ENCODE measurements at places on chromosomes 7 and 10.

DNA sequence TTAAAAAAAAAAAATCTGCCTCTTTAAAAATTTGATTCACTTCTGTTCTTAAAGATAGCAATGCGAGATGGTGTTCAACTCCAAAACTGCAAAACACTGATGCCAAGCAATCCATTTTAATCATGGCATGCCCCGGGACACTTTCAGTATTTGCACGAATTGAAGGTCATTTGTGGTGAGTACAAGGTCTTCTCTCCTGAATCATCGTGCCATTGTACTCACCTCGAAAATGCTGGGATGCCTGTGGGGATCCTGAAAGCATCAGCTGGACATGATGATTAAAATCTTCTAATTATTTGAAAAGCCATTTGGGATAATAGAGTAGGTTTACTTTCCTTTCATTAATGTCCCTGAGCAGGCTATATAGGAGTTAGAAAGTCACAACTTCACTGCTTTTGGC is 125.1 kb upstream of the NRP1 start:
- DNase-seq, result no peak

GRCh38 chr7:156100086-156100485 is 287.8 kb upstream of the SHH start:
- no peak for DNase-seq

GRCh38 chr10:86872757-86873156 is 84.7 kb downstream of the MMRN2 start:
- DNase-seq, result no peak

- no peak for DNase-seq
These were observed 551 bp downstream of the WASL start for GRCh38 chr7:123748171-123748733.

DNA sequence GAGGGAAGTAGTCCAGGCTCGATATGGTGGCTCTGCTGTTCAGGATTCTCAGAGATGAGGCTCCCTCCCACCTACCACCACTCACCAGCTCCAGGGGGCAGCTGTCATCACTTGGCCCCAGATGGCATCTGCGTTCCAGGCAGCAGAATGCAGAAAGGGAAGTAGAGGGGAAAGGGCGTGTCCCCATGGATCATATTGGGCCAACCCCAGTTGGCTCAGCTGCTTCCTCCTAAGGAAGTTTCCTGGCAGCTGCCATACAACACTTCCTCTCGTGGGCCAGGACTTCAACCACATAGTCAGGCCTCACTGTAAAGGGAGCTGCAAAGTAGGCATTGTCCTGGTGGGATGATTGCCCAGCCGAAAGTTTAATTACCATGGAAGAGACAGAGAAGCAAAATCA is 1.6 kb upstream of the TEX36 start:
- no peak for DNase-seq

GRCh38 chr10:89171263-89171872 is 35.7 kb downstream of the CH25H start:
- no peak for DNase-seq

GRCh38 chr7:152899004-152899403 is 139.5 kb downstream of the ACTR3B start:
- DNase-seq, result no peak

GRCh38 chr7:76377186-76377918 is 18.6 kb upstream of the YWHAG start:
- no peak for DNase-seq

GRCh38 chr7:95686109-95686508 is 86.2 kb upstream of the DYNC1I1 start:
- DNase-seq, result peak; percentile 46

GRCh38 chr10:84665883-84666463 is 337.6 kb downstream of the CCSER2 start:
- no peak for DNase-seq

DNA sequence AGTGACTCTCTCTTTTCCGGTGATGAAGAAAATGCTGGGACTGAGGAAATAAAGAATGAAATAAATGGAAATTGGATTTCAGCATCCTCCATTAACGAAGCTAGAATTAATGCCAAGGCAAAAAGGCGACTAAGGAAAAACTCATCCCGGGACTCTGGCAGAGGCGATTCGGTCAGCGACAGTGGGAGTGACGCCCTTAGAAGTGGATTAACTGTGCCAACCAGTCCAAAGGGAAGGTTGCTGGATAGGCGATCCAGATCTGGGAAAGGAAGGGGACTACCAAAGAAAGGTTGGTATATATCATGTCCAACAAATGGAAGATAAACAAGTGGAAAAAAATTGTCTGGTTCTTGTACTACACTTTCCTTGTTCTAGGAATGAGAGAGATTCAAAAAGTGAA is 9.5 kb downstream of the PDCD4 start:
- DNase-seq, result no peak

DNA sequence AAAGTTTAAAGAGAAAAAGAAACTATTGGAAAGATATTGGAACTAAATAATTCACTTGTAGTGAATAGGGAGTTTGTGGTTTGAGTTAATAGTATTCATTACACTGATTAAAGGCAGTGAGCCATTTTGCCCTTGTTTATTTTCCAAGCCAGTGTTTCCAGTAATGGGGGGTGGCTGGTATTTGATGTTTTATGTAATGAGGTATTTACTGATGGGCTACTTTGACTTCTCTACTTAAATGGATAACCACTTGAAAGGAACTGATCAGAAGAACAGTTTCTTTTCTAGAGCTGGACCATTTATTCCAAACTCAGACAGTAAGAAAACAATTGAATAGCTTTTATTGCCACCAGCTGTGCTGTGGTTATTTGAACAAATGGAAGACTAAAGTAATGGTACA is 227.0 kb upstream of the HDAC9 start:
- no peak for DNase-seq

- DNase-seq, result no peak
These were observed 7.6 kb upstream of the FAM180A start for GRCh38 chr7:135756191-135756590.

DNA sequence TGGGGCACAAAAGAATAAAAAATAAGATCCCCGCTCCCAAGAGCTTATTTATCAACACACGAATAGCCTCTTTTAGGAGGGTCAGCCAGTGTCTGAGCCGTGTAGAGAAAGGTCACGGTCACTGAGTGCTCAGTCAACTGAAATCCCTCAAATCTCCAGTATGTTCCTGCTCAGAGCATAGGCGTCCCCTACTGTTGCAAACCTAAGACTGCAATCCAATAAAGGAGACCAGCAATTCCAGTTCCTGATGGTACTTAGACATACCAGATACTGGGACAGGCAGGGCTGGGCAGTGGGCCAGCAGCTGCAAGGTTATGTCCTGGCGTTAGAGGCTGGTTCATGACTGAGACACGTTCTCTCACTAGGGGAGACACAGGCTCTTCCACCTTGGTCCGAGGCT is 93.6 kb downstream of the CACNB2 start:
- no peak for DNase-seq

DNA sequence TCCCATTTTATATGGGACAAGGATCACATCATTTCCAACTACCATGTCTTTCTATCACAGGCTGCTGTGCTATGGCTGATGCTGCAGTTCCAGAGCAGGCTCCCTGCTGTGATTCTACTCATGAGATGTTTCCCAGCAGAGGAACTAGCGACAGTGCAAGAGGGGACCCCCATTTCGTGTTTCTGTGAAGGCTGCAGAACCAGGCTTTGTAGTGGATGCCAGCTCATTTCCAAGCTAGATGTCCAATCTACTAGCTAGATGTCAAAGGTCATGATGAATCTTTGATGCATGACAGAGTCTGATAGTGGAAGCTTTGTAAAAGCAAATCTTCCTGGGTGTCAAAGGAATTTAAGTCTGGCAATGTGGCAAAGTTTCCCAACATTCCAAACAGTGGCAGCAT is 21.2 kb upstream of the MYO3A start:
- no peak for DNase-seq

- no peak for DNase-seq
These were observed 19.7 kb upstream of the DDC start for GRCh38 chr7:50584793-50585408.

DNA sequence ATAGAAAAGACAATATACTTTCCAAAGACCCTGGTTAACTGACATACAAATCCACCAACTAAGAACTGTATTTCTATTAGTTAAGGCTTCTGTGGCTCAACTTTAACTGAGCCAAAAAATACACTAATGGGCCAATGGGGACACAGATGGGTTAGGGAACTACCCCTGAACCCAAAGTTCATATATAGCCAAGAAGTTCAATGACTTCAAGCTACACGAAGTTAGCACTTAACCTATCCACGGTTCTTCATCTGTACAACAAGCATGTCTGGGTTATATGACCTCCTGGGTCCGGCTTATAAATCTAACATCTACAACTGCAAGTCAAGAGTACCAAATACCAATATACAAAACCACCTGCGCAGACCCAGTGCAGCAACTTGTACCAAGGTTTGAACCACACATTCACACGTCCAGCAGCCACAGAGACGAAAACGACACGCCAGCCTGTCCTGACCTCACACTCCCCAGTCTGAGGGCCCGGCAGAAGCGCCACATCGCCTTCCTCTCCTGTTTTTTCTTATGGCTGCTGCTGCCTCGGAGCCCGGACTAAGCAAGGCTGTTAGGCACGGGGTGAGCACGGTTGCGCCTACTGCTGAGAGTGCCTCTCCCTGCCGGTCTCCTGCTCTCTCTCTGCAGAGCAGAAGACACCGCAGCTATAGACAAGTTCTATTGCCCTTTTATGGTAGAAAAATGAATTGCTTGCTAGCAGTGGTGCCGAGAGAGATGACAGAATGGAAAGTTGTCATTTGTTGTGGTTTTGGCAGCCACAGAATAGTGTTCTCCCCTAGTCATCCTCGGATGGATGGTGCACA is 86.3 kb downstream of the RNF216 start:
- DNase-seq, result no peak

DNA sequence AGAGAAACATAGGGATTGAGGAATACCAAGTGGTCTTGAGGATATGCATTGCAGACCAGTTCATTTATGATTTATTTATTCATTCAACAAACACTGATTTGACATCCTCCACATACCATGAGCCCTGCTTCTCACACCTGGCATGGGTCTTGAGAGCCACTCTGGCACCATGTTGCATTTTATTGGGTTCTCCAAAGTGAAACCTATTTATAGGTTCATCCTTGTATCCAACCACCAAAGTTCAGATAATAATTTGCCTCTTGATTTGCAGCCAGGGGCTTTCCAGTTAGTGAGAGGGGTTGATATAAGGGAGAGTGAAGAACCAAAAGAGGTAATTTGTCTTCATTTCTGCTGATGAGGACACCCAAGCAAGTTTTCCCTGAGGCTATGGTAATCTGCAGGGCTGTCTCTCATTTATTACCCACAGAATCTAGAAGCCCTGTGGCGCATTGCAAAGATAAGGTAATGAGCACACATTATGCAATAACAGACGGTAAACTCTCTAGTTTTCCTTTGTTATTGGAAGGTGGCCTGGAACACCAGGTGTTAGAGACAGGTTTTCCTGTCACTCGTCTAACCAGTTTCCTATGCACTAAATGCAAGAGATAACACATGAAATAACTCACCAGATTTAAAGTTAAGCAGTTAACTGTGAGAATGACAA is 28.8 kb upstream of the ICA1 start:
- peak; percentile 75 for DNase-seq

- no peak for DNase-seq
These were observed 71.1 kb downstream of the LYZL2 start for GRCh38 chr10:30558411-30558810.

GRCh38 chr7:113086431-113086888 is at the start of gene GPR85:
Gene GPR85 (minus strand): TSS chr7:113086827. CDS start chr7:113084721, 2,106 bp downstream.
- peak; percentile 6 for DNase-seq

- no peak for DNase-seq
These were observed 1238.8 kb downstream of the NXPH1 start for GRCh38 chr7:9671979-9672917.

GRCh38 chr7:389911-390601 is 100.1 kb downstream of the FOXL3 start:
- no peak for DNase-seq

GRCh38 chr7:2070151-2070763 is 162.5 kb downstream of the MAD1L1 start:
- DNase-seq, result no peak

GRCh38 chr7:20545016-20545415 is 70.5 kb upstream of the ABCB5 start:
- no peak for DNase-seq

GRCh38 chr10:24984906-24985305 is 31.1 kb downstream of the ENKUR start:
- DNase-seq, result no peak

GRCh38 chr7:20591058-20591457 is 24.4 kb upstream of the ABCB5 start:
- no peak for DNase-seq

GRCh38 chr10:19815731-19816410 is 361 bp upstream of the PLXDC2 start:
- DNase-seq, result peak; percentile 34

DNA sequence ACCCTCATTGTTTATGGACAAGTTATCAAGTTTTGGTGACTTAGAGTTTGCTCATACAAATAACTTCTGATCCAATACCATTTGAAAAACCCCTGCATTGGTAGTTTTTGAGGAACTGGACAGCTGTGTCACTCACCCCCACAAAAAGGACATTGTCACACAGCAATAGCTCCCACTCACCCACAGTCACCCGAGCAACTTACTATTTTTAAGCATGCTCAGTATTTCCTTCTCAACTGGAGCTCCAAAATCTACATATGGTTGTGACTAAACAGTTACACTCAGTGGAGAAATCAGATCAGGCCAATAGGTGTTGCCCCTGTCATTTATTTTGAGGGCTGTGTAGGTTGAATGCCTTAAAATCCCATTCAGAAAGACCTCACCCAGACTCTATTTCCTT is 165.2 kb upstream of the AUTS2 start:
- DNase-seq, result no peak

DNA sequence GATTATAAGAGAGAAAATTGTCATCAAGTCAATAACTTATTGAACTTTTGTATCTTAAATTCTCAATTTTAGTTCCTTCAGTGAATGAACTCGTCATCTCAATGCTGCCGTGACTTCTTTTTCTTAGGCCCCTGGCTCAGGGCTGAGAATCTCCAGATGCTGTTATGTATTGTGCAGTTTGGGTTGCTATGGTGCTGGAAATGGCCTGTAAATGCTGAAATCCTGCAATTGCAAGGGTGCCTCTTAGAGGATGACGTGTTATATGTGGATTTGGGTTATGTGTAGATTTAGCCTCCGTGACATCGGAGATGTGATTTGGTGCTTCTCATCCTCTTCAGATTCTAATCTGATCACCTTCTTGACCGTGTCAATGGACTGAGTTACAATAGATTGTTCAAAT is 55.7 kb upstream of the ZRANB1 start:
- DNase-seq, result no peak
